ENCODE measurements at places on chromosomes 4 and X. TPM values are rescaled to one million over a fixed set of nuclear protein-coding genes. Genes with fewer than 3 reads are reported as not detected.

DGAT2L6 gene
- total RNA-seq, result not detected

SHROOM2 gene
- 7.5 TPM for total RNA-seq

DNA sequence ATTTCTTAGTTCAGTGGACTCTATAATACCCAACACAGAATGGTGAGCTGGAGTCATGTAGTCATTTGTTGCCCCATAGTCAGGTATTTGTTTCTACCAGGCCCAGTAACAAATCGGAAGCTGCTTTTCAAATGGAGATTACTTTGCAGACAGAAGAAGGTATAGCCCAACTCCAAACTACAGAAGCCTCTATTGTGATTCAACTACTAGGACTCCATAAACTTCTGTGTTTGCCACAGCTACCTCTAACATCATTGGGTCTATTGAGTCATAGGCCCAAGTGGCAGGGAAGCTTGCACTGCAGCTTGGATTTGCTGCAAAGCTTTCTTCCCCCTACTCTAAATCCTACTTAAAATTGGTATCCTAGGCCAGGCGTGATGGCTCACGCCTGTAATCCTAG is 148.8 kb upstream of the STK26 start:
- H3K36me3 ChIP-seq, result no peaks in the 10 kb centered on the region
- H3K4me3 ChIP-seq, result no peak overlapping the region
- H3K27ac ChIP-seq, result no peak overlapping the region
- no peaks in the 10 kb centered on the region for H3K4me1 ChIP-seq

DNA sequence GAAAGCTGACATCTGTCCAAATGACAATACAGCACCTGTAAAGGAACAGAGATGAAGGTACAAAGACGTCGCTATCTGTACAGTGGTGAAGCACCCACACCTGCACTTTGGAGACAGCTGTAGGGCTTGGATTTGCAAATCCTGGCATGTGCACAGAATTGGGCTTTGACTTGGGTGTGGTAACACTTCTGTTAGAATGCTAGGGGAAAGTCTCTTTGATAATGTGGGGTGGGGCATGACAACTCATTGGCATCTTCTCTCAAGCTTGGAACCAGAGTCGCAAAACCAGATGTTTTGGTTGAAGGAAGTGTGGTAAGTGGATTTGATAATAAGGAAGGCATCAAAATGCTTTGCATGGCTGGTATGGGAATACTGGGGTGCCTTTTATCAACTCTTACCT is 55.5 kb downstream of the VCX3B start:
- H3K36me3 ChIP-seq, result no peaks in the 10 kb centered on the region
- no peaks in the 10 kb centered on the region for H3K4me1 ChIP-seq
- no peak for DNase-seq
- H3K27me3 ChIP-seq, result no peaks in the 10 kb centered on the region
- H3K27ac ChIP-seq, result no peak overlapping the region

DNA sequence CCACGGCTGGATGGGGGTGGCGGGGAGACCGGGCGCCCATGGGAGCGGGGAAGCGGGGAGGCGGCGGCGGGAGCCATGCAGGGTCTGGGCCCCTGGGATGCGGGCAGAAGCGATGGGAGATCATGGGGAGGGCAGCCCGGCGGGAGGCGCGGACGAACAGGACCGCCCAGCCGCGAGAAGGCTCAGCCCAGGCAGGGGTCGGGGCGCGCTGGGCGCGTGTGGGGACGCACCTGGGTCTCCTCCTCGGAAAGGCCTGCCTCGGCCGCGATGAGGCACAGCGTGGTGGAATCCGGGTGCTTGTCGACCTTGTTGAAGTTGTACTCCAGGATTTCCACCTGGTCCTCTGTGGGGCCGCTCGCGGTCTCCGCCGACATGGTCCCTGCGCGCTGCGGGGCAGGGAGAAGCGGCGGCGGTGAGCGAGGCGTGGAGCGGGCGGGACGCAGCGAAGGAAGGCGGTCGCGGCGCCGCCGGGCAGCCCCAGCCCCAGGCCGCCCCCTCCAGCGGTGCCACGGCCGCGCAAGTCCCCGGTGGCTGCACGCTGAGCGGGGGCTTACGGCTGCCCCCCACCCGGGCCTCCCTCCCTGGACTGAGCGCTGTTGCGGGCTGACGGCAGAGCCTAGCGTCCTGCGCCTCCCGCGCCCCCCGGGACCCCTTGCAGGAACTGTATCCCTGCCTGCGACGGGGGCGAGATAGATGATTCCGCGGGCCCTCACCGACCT is 25.3 kb downstream of the HOPX start:
- DNase-seq, result no peak
- H3K27me3 ChIP-seq, result peaks cover 7% of the 10 kb centered on the region
- no peak overlapping the region for H3K27ac ChIP-seq
- H3K4me1 ChIP-seq, result peaks cover 2% of the 10 kb centered on the region
- H3K4me3 ChIP-seq, result peak overlapping the region; percentile 57
- no peaks in the 10 kb centered on the region for H3K36me3 ChIP-seq

DNA sequence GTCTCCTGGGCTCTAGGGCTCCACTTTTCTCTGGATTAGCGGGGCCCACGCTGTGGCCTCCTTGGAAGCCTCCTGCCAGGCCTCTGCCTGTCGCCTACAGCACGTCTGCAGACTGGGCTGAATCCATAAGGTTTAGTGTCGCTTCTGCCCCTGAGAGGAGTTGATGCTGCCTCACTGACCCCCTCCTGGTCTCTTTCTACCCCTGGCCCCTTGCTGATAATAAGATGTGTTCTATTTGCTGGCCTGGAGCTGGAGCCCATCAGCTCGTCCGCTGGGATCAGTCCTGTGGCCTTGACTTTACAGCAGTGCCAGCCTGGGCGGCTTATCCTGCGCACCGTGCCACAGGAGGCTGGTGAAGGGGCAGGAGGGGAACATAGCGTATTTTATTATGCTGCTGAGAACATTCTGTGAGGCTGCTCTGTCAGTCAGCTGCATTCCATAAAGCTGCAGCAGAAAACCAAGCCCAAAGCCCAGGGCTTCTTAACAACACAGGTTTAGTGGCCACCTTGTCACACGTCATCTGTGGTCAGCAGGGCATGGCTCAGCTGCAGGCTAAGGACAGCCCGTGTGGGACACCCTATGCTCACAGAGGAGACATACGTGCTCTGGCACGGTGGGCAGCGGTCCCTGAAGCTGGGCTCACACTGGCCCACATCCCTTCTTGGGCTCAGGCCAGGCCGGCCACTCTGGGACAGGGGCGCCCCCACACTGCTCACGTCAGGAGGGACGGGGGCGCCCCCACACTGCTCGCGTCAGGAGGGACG is 29.3 kb upstream of the HGFAC start:
- peaks cover 16% of the 10 kb centered on the region for H3K36me3 ChIP-seq
- no peaks in the 10 kb centered on the region for H3K27me3 ChIP-seq
- H3K4me1 ChIP-seq, result no peaks in the 10 kb centered on the region
- DNase-seq, result no peak

- no peak overlapping the region for H3K4me3 ChIP-seq
- no peak overlapping the region for H3K27ac ChIP-seq
- H3K36me3 ChIP-seq, result no peaks in the 10 kb centered on the region
- DNase-seq, result no peak
- no peaks in the 10 kb centered on the region for H3K27me3 ChIP-seq
Observed at GRCh38 chrX:144275843-144276242, 392.0 kb downstream of the UBE2NL start.

DNA sequence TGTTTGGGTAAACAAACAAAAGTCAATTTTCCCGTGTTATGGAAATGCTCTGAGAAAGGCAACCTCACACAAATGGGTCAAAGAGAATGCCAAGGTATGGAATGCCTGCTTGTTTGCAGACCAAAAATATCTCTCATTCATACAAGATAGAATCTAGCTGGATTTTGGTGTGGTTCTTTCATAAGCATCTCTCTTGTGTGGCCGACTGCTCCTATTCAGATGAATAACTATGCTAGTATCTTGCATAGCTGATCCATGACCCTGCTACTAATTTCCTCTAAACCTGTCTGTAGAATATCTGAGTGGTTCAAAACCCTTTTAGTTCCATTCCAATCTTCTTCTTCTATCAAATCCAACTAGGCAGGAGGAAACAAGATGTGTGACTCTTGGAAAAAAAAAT is 28.2 kb upstream of the SORBS2 start:
- DNase-seq, result no peak
- peak overlapping the region; percentile 59 for H3K27ac ChIP-seq
- no peaks in the 10 kb centered on the region for H3K36me3 ChIP-seq
- H3K4me3 ChIP-seq, result no peak overlapping the region
- H3K27me3 ChIP-seq, result no peaks in the 10 kb centered on the region

DNA sequence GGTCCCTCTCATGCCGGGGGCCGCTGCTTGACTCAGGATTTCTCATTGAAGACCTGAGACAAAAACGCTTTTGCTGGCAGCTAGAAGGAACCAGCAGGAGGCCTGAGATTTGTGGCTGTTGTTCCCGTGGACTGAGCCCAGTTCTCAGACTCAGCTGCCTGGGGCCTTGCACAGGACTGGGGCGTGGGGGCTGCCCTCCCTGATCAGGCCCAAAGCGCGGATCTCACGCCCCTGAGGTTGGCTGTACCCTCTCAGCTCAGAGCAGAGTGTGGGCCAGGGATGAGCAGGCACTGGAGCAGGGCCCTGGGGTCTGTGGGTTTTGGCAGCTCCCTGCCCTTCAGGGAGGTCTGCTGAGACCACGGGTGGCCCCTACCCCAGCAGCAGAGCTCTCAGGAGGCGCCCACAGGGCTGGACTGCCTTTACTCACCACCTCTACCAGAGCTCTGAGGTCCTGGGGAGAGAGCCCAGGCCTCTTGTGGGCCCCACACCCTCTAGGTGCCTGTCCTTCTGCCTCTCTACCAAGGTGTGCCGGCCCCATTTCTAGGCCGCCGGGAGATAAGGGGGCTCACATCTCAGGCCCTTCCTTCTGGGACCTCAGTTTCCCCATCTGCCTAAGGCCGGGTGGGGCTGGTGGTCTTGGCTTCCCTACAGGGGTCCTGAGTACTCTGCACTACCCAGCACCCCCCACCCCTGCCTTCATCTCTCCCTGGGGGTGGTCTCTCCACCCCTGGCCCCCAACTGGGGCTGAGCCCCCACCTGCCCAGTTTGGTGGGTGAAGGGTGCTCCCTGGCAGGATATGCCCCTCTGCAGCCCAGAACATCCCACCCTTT is 5.6 kb downstream of the MSANTD1 start:
- H3K4me1 ChIP-seq, result no peaks in the 10 kb centered on the region
- no peaks in the 10 kb centered on the region for H3K27me3 ChIP-seq
- no peaks in the 10 kb centered on the region for H3K36me3 ChIP-seq
- H3K27ac ChIP-seq, result no peak overlapping the region
- H3K4me3 ChIP-seq, result no peak overlapping the region

DNA sequence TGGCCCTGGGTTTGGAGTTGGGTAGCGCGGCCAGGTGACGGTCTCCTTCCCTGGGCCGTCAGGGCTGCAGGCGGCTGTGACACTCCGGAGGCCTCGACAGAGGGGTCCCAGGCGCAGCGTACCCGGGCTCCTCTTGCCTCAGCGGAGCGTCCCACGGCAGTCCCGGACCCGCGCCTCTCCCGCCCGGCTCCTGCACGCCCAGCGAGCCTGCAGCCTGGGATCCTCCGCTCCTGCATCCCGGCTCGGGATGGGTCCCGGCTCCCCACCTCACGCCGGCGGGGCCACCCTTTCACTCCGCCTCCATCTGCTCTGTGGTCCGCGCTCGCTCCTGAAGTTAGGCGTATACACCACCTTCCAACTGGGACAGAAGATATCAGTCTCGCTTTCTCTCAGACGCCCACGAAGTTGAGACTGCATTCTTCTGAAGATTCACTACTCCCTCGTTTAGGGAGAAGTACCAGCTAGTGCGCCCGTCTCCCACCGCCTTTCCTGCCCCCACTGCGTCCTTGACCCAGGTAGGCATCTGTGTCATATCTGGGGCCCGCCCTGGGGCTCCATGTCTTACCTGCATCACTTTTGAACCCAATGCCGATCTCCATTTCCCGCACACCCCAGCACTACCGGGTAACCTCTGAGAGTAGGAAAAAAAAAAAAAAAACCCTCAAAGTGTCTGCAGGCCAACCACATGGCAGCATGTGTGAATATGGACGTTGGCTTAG is 32.3 kb upstream of the KDR start:
- no peak for DNase-seq
- peak overlapping the region; percentile 25 for H3K4me3 ChIP-seq
- no peaks in the 10 kb centered on the region for H3K36me3 ChIP-seq
- H3K4me1 ChIP-seq, result no peaks in the 10 kb centered on the region

DNA sequence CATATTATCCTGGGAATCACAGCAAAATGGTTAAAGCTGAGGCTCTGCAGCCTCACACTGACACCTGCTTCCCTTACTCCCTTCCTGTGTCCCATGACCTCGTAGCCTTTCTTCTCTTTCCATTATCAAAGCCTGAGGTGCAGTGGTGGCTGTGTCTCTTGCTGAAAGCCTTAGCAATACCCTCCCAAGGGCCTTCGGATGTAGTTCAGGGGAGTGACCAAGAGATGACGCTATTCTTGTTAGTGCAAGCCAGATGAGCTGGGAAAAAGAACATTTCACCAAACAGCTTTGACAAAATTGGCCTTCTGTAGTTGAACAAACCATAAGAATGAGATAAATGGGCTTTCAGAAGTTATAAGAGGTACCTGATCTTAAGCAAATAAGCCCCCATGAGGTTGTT is 31.6 kb downstream of the SMIM10L2A start:
- no peak overlapping the region for H3K4me3 ChIP-seq
- H3K27ac ChIP-seq, result no peak overlapping the region
- H3K4me1 ChIP-seq, result no peaks in the 10 kb centered on the region
- no peak for DNase-seq

Data from ascending aorta (tissue), 2 donors.